NCI-H1417 (cell line): ENCODE measurements at places on chromosomes 12 and 14.

GRCh38 chr12:101557094-101557493 lies 37.7 kb upstream of the MYBPC1 start:
- no peak for DNase-seq

- DNase-seq, result no peak
Observed at GRCh38 chr14:99595524-99595923, 8.5 kb downstream of the CCDC85C start.

DNA sequence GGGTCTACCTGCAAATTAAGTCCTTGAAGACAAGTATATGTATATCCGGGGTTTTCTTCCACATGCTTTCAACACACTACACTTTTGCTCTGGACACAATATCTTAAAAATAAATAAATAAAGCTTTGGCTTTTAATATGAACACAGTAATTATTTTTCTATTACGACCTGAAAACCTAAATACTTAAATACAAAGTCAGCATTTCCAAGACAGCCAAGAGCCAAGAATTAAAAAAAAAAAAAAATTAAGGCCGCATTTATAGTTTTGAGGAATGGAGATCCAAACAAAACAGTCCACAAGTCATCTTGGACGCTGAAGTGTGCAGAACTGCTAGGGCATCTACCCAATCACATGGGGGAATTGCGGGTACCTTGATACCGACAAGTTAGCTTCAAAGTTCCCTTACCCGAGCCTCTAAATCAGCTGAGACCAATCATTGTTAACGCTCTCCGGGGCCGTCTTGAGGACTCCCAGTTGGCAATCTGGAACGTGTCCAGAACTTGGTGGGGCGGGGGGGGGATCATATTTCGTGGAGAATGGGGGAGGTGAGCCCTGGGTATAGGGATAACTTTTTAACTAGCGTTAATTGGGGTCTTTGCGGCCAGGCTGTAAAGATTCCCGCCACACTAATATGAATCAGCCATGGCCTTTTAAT lies 731 bp upstream of the PCNX4 start:
- peak; percentile 85 for DNase-seq

DNA sequence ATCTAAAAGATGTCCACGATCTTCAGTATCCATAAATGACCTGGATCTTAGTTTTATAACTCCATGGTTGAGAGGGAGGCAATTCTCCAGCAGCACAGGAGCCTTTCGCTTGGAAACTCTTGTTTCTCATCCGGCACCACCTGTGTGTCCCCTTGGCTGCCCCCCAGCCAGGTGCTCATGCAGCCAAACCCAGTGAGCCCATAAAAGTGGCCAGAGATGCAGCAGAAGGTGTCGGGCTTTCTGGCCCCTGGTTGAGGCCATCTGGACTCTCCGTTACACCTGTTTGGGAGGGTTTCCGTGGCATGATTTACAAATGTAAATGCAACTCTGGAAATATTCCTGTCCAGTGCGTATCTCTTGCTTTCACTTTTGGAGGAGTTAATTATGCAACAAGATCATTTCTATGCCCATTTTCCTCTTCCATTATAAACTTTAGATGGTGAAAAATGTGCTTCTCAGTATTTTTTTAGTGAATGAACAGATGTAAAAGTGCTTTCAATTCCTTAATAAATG lies 291.1 kb downstream of the DIO2 start:
- no peak for DNase-seq

DNA sequence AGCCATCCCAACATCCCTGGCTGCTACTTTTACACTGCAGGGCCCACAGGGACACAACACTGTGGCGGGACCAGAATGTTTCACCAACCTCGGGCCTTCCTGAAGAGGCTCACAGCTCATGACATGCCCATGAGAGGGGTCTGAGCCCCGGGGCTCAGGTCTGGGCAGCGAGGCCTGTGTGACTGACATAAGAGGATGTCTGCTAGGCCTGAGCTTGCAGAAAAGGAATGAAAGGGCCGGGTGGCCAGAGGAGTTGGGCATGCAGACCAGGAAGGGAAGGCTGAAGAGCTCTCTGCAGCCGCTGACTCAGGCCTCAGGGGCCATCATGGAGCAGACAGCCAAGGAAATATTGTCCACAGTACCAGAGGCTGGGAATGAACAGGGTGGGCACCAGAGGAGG lies 18.3 kb upstream of the VSX2 start:
- no peak for DNase-seq

DNA sequence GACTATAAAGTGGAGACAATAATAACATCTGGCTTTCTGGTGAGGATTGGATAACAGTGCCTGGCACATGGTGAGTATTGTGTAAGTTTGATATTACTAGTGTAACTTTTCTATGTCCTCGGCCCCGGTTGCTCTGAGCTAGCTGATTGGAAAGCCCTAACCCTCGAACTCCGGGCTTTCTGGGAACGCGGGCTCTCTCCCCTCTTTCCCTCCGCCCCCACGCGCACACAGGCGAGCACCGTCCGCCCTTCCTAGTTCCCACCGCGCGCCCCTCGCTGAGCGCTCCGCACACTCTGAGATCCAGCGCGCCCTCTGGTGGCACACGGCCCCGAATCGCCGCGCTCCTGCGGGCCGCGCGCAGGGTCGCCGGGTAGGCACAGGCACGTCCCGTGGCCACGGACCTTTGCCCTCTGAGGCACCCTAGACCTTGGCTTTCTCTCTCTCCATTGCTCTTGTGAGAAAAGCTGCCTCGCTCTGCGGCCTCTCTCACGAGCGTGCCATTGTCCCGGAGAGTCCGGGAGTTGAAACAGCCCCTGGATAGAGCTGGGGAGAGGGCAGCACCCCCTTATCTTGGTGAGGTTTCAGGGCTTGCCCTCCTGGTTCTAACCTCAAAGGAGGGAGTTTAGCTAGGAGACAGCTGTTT lies 23.2 kb upstream of the ESRRB start:
- peak; percentile 75 for DNase-seq

DNA sequence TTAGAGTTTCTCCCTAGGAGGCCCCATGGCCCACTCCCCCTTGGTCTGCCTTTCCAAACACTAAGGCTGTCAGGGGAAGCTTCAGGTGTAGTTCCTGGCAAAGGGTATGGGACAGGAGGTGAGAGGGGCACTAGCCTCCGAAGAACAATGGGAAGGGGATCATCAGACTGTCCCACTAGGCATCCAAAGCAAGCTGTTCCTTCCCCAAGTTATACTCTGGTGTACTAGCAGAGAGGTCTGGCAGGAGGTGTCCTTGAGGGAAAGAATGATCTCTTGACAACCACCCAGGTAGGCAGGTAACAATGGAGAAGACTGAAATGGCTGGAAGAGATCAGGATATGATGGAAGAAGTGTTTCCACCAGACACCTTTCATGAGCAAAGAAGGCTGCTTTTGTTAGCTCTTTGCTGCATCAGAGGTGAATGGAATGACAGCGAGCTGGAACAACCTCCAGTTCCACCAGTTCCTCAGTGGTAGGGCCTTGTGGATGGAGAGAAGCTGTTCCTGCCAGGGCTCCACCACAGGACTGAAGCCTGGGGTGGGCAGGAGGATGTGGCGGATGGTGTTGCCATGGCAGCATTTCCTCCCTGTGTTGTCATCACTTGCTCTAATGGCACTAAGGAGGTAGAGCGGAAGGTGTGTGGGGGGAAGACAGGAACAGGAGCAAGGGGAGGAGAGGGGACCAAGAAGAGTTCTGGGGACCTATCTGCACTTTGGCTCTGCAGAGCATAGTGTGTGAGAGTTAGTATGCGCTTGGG lies 2.3 kb upstream of the AGAP2 start:
- no peak for DNase-seq

- no peak for DNase-seq
Observed at GRCh38 chr12:48910196-48910595, 15.1 kb downstream of the FKBP11 start.

- no peak for DNase-seq
Observed at GRCh38 chr12:53530061-53530460, 22.8 kb upstream of the NPFF start.

DNA sequence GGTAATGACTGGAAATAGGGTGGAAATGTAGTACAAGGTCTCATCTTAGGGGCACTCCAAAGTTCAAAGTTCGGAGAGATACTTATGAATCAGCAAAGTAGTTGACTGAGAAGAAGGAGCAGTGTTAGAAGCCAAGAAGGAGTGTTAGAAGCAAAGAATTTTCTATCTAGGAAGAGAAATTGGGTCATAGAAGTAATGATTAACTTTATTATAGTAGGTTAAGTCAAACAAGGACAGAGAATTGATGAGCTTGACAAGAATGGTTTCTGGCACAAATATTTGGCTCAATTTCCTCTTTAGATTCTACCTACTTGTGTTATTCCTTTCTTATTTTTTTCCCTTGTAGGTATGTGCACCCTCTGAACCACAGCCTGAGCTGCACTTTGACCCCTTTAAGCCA lies 810.5 kb upstream of the LRFN5 start:
- no peak for DNase-seq

DNA sequence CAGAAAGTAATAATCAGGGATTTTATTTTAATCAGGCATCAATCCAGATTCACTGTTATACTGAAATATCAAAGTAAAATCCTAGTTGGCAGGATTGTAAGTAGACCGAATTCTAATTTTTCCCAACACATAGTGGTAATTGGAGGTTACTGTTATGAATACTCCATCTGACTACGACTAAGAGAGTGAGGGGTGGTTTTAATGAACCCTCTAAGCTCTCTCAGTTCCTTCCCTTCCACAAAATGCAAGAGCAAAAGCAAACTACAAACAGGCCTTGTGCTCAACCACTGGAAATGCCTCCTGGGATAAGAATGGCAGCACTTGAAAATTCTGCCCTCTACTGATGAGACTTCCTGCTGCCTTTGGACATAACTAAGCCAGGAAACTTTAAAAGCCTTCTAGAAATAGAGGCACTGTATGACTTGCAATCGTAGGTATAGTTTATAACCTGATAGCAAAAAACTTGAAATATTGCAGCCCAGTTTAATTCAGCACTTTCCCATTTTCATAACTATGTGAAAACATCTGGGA lies 184.8 kb downstream of the SLC16A7 start:
- DNase-seq, result no peak

- no peak for DNase-seq
Observed at GRCh38 chr14:95545515-95546168, 10.8 kb downstream of the GLRX5 start.

DNA sequence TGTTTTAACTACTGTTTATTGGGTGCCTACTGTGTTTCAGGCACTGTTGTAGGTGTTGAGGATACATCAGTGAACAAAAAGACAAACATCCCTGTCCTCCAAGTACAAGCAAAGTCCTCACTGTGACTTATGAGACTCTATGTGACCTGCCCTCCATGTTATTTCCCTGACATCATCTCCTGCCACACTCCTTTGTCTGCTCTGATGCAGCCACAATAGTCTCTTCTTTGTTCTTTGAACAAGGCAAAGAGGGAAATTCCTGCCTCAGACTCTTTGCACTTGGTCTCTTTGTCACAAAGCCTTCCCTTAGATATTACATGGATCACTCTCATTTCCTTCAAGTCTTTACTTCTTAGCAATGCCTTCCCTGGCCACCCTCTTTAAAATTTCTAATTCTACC lies 240.1 kb upstream of the SRRM4 start:
- DNase-seq, result no peak

DNA sequence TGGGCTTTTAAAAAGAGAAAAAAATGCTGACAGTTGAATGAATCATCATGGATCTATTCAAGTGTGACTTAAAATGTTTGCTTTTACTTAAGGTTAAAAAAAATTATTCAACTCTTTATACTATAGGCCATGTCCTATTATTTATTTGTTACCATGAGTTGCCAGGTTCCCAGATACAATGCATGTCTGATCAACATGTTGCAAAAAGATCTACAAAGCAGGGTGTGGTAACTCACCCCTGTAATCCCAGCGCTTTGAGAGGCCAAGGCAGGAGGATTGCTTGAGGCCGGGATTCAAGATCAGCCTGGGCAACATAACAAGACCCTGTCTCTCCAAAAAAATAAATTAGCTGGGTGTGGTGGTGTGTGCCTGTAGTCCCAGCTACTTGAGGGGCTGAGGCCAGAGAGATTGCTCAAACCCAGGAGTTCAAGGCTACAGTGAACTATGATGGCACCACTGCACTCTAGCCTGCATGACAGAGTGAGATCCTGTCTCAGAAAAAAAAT lies 460.8 kb downstream of the BCAT1 start:
- DNase-seq, result no peak

- no peak for DNase-seq
Observed at GRCh38 chr12:50742776-50743175, 21.1 kb upstream of the ATF1 start.

GRCh38 chr12:46158501-46158900 lies 110.3 kb downstream of the SLC38A1 start:
- no peak for DNase-seq

DNA sequence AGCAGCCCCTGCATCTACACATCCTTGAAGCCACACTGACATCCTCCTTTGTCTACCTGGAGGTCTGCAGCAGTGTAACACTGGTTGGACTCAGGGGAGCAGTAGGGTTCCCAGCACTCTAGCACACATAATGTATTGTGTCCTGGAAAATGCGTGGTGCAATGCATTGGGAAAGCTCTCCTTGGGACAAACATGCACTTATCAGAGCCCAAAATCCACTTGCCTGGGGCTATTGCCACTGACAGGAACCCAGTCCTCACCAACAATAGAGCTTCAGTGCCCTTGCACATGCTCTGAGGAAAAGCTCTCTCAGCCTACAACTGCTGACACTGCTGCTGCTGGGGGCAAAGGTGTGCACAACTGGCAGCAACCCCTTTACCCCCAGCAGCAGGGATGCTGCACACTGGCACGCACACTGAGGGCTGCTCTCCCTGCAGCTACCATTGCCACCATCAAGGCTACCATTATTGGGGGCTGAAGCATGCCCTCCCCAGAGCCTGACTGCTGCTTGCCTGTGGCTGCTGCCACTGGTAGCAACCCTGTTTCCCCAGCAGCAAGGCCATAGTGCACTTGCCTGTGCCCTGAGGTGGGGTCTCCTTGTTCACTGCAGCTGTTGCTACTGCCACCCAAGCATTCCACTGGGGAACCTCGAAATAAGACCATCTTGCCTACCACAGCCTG lies 221.9 kb downstream of the SLC38A4 start:
- no peak for DNase-seq

- no peak for DNase-seq
Observed at GRCh38 chr14:105290621-105291346, 10.0 kb downstream of the BRF1 start.

GRCh38 chr12:89247967-89248366 lies 104.3 kb downstream of the DUSP6 start:
- no peak for DNase-seq

DNA sequence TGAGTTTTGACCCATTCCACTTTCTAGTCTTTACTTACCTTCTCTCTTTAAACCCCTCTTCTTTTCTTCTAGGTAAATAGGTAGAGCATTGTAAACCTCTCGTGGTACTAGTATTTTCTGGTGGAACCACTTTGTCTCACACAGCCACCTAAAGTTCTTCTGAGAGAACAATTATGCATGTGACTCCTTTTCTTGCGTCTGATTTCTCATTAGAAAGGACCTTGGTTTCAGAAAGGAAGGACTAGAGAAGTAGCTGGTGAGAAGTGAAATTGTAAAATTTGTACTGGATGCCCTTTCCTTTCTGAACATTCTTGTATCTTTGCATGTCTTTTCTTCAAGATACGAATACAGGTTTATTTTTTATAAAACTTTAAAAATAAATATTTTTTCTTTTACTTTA lies 99.0 kb downstream of the NUBPL start:
- DNase-seq, result no peak

GRCh38 chr12:115583591-115583990 lies 693.9 kb downstream of the MED13L start:
- DNase-seq, result no peak

- peak; percentile 39 for DNase-seq
Observed at GRCh38 chr14:93954900-93955849, 21.2 kb downstream of the ASB2 start.

- peak; percentile 16 for DNase-seq
Observed at GRCh38 chr14:64891839-64892375, 12.2 kb upstream of the SPTB start.

GRCh38 chr14:100051543-100051942 lies 13.7 kb upstream of the EVL start:
- no peak for DNase-seq
